Erythroblast (primary cell): ENCODE measurements at places on chromosomes 4 and X.

GRCh38 chr4:41325901-41326300 lies 69.2 kb downstream of the UCHL1 start:
- no peak for DNase-seq

DNA sequence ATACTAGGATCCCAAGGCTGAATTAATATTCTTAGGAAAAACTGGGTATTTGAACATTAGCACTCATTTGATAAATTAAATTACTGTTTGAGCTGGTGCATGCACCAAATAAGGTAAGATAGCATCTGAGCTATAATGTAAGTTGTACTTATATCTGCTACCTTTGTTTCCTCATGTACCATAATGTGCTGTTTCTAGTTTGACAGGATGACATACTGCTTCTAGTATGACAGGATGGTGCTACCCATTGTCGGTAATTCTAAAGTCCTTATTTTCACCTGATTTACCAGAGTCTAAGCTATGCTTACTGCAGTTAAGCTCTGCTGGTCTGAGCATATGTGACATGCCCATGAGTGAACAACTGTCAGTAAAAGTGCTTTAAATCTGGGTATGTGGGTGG lies 1017.5 kb upstream of the IGFBP7 start:
- no peak for DNase-seq

DNA sequence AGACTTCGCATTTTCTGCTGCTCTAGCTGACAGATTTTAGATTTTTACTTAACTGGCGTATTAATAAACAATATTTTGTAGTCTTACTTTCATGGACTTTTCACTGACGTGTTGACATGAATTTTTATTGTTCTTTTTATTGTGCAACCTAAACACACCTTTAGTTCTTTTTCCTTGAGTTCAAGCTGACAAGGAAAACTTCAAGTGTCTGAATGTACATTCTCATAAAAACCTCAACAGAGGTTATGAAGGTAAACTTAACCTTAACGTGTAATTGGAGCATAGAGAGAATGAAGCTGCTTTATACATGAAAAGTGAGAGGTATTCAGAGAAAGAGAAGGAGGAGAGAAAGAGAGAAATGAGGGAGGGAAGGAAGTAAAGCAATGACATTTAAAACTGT lies 364.3 kb upstream of the CT83 start:
- DNase-seq = no peak

DNA sequence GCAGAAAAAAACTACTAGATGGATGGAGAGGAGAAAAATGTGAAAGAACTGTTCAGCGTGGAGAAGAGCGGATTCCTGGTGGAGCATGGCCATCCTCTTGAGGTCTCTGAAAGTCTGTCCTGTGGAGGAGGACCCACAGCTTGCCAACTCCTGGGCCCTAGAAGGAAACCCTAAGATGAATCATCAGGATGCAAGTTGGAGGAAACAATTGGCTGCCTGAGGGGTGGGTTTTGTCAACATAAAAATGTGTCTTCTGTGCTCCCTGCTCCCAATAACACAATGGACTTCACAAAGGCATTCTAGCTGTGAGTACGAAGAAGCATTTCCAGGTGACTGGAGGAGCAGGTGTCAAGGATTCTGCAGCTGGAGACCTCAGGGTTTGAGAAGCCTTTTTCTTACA lies 37.2 kb downstream of the CNGA2 start:
- DNase-seq = no peak

- no peak for DNase-seq
These were observed 27.7 kb upstream of the RPL34 start for GRCh38 chr4:108592674-108592986.

- no peak for DNase-seq
These were observed 31.8 kb downstream of the PLAC8 start for GRCh38 chr4:83082777-83083176.

- no peak for DNase-seq
These were observed 290.8 kb downstream of the TENM3 start for GRCh38 chr4:182533964-182534363.
